ENCODE measurements at places on chromosomes 11 and 22.

GRCh38 chr11:46526216-46527215, 67.3 kb downstream of the AMBRA1 start:
- DNase-seq = no peak

- no peak for DNase-seq
Observed at GRCh38 chr11:128361451-128362020, 225.8 kb downstream of the ETS1 start.

- no peak for DNase-seq
Observed at GRCh38 chr11:127106938-127107337, 106.4 kb upstream of the KIRREL3 start.

- no peak for DNase-seq
Observed at GRCh38 chr22:23675502-23676415, 15.1 kb upstream of the RGL4 start.

DNA sequence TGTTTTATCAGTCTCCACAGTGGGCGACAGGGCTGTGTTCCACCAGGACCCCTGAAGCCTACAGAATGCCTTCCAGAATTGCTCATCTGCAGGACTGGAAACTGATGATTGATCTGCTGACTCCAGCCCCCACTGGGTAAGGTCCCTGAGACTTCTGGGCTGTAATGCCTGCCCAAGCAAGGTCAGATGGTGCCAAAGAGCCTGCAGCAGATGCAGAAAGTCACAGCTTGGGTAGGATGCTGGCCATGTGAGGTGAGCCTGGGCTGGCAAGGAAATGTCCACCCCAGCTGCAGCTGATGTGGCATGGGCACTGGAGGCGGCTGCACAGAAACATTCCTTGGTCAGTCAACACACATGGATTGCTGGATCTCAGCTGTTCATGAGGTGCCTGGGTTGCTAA, 30.9 kb downstream of the LRRC32 start:
- DNase-seq = no peak
